Hematopoietic multipotent progenitor cell (in vitro differentiated cells): ENCODE measurements at places on chromosomes 13 and 19.

- no peak for DNase-seq
These were observed 3.2 kb downstream of the SPPL2B start for GRCh38 chr19:2331601-2332246.

GRCh38 chr19:35206855-35207254 is 21.7 kb downstream of the FAM187B start:
- no peak for DNase-seq

DNA sequence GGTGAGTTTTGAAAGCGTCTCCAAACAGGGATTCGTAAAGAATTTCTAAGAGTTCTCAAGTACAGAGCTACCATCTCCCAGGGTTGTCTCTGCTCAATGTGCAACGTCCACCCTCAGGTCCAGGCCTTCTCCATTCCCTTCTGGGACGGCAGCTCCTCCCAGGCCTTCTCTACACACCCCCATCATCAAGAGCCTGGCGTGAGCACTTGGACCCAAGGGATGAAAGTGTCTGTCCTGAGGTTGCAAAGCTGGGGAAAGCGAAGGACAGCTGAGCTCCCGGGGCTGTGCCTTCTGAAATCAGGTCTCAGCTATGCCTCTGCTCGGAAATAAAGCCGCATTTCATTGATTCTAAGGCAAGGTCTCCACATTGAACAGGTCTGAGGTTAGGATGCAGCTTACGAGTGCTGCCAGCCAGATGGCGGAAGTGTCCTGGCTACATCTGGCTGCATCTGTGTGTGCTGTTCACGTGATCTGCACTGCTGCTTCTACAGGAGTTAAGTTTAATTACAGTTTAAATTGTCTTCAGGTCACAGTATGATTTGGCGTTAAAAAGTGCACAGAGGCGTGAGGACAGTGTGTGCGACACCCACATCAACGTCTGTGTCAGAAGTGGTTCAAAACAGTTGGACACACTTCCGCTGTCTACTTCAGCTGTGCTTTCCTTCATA is 27.0 kb upstream of the MIER2 start:
- peak; percentile 19 for DNase-seq

DNA sequence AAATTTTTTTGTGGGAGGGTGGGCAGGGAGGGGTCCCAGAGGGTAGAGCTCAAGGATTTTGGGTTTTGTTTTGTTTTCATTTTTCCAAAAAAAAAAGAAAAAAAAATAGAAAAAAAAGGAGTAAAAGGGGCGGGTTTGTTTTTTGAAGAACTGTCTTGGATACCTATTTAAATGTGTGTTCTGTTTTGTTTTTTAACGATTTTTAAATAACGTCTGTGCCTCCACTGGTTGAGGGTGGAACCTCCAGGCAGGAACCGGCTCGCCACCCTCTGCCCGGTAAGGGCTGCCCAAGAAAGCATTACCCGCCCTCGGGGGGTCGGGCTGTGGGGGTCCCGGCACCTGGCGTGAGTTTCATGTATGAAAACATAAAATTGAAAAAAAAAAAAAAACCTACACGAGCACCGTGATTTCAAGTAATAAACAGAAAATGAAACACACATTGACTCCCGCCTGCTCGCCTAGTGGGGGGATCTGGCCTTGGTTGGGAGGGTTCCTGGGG is 10.4 kb downstream of the MIDN start:
- no peak for DNase-seq

- DNase-seq, result no peak
These were observed 102.6 kb upstream of the RNF113B start for GRCh38 chr13:98279473-98280175.

- peak; percentile 69 for DNase-seq
These were observed 6.6 kb upstream of the EML2 start for GRCh38 chr19:45645631-45646344.

DNA sequence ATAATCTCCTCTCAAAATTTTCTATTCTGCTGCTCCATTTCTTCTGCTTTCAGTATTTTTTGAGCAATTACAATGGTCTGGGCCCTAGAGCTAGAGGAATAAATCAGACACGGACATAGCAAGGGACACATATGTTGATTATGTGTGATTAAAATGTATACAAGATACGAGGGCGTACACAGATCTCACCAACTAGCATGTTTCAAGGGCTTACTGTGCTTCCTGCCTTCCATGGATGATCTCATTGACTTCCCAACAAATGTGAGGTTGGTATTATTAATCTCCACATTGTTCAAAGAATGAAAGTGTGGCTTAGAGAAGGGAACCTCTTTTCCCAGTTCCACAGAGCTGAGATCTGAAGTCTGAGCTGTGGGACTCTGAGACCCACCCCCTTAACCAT is 9.1 kb downstream of the PLD3 start:
- no peak for DNase-seq

GRCh38 chr13:21637296-21637695 is 33.3 kb upstream of the MICU2 start:
- no peak for DNase-seq

DNA sequence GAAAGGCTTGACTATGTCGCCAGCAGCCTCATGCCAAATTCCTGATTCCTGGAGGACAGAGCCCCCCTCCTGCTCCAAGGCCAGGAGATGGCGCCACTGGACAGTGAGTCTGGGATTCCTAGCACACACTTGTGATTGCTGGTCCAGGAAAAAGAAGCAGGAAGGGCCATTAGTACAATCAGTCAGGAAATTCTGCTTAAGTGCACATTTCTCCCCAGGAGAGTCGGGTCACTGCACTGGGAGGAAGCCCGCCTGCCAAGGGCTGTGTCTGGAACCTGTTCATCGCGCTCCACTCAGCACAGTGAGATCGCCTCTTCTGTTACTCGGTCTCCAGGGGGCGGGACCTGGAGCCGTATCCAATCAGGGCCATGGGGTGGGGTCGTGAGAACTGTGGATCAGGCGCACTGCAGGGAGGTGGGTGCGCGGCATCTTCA is 65.1 kb downstream of the ZNF823 start:
- peak; percentile 43 for DNase-seq

DNA sequence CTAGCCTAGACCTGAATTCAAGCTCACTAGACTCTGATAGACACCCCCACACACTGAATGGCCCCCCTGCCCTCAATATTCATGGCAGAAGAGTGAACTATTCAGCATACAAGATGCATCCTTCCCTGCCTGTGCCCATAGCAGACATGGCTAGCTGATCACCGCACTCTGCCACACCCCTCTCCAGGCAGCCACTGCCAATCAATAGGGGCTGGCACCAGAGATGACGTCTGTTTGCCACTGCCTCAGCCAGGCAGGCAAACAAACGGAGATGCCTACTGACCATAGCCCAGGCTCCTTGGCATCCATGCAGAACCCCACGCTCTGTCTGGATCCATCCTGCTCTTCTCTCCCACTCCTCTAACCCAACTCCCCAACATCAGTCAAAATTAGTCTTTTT is 13.8 kb upstream of the NPAS1 start:
- DNase-seq, result no peak

GRCh38 chr13:99299256-99299919 is 7.8 kb downstream of the GPR183 start:
- no peak for DNase-seq

DNA sequence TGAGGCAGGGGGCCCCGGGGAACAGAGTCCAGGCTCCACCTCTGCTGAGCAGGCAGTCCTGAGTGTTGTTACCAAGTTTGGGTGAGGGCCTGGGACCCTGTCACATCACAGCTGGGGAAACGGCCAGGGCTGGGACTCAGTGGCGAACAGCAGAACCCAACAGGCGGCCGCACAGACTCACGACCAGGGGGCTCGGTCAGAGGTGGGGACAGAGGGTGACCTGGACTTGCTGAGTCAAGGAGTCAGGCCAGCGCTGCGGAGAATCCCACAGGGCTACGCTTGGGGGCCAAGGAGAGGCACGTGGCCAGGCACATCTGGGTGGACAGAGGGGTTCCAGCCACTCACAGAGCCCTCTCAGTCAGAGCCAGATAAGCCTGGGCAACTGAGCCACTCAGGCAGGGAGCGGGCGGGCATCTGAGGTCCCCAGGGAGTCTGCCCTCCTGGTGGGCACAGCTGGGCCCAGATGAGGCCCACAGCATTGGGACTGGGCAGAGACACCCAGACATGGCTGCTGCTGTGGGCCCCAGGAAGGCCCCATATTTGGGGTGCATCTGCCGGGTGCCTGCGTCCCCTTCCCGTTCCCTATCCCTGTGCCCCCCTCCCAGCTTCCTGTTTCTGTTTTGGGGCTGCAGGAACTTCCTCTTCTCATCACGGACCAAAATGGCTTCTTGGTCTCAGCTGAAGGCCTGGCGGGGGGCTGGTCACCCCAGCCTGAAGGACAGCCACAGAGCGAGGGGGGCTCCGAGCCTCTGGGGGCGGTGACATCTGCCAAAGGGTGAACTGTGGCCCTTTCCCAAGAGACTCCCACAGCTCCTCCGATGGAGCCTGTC is 34.0 kb downstream of the CEBPA start:
- no peak for DNase-seq

GRCh38 chr13:89267734-89268133 is 1596.6 kb downstream of the SLITRK5 start:
- no peak for DNase-seq
